ENCODE measurements at places on chromosomes 12 and 14.

DNA sequence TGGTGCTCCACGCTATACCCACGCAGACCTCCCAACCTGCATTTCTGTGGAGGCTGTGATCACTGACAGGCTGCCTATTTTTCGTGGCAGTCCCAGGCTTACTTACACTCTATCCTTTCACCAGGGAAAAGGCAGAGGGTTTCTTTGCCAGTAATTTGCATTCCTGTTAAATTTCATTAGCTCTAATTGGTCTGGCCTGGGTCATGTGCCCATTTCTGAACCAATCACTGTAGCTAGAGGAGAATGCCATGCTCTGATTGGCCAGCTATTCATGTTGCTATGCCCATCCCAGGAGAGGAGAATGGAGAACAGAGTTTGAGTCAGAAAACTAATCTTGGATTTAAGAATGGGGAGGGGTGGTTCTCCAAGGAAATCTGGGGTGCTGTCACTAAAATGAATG lies 43.2 kb upstream of the TUNAR start:
- no peak for DNase-seq

DNA sequence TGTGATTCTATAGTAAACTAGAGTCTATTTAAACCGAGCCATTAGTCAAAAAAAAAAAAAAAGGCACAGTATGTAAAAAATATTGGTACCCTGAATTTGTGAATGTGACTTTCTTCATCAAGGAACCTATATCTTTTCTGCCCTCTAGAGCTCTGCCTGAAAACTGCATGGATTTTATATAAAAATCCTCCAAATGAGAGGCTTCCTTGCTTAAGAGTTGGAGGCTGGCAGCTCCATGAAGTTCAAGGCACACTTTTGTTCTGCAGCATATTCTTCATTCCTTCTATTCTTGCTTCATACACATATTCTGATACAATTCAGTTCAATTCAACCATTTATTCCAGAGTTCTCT lies 23.1 kb upstream of the NKX2-8 start:
- peak; percentile 23 for DNase-seq

- DNase-seq: no peak
Measured at GRCh38 chr14:54562334-54562733, 4.6 kb upstream of the SAMD4A start.

DNA sequence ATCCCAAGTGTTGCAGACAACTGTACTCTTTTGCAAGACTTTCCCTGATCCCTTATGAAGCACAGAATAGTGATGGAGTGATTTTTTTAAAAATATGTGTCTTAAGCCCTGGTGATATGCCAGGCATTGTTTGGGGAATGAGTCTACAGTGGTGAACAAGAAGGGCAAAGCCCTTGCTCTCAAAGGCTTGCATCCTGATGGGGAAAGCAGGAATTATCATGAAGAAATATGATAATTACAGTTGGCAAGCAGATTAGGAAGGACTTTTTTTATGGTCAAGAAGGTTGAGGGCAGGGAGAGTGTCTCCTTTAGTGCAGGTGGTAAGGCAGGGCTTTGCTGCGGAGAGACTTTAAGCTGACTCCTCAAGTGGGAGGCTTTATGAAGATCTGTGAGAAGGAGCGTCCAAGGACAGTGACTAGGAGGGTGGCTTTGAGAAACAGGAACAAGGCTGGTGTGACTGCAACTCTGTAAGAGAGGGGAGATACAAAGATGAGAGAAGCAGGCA lies 100.2 kb downstream of the SYNE2 start:
- DNase-seq: no peak

DNA sequence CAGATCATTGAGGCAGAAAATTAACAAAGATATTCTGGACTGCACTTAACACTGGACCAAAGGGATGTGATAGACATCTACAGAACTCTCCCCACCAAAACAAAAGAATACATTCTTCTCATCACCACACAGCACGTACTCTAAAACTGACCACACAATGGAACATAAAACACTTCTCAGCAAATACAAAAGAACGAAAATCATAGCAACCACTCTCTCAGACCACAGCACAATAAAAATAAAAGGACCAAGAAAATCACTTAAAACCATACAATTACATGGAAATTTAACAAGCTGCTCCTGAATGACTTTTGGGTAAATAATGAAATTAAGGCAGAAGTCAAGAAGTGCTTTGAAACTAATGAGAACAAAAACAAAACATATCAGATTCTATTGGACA lies 254.0 kb upstream of the STXBP6 start:
- DNase-seq: no peak

DNA sequence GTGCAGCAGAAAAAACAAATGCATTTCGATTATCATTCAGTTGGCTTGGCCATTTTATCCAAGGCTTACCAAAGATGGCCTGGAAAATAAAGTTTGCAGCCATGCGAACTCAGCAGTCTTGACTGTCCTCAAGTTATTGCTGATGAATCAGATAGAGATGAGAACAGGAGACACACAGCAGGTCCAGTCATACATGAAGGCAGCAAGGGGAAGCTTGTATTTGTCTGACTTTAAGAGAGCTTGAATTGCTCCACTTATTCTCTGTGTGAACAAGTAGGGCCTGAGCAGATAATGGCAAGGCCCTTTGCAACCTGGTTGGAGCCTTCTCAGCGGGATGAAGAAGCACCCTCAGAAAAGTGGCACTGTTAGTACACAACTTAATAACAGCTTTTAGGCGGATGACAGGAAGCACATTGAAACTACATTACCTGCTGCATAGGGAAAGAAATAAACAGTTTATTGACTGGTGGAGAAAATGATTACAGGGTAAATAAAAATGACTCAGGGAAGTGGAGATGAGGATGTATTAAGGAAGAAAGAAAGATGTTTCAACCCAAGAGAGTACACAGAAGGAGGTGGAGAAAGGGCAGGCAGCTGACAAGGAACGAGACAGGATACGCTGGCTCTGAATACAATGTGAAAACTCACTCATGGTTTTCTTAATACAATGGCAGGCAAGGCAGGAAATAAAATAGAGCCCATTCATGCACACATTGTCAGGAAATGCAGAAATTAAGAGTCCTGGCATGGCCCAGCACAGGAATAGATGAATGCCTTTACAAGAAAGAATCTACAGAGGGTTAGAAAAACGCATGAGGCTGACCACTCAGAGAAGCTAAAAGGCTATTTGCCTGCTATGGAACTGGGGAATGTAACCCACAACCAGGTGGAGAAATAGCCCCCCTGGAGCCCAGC lies 128.4 kb downstream of the GALC start:
- no peak for DNase-seq

- peak; percentile 3 for DNase-seq
Measured at GRCh38 chr12:102642199-102642598, 161.8 kb upstream of the IGF1 start.

- DNase-seq: no peak
Measured at GRCh38 chr14:95300697-95301526, 18.8 kb downstream of the CLMN start.

DNA sequence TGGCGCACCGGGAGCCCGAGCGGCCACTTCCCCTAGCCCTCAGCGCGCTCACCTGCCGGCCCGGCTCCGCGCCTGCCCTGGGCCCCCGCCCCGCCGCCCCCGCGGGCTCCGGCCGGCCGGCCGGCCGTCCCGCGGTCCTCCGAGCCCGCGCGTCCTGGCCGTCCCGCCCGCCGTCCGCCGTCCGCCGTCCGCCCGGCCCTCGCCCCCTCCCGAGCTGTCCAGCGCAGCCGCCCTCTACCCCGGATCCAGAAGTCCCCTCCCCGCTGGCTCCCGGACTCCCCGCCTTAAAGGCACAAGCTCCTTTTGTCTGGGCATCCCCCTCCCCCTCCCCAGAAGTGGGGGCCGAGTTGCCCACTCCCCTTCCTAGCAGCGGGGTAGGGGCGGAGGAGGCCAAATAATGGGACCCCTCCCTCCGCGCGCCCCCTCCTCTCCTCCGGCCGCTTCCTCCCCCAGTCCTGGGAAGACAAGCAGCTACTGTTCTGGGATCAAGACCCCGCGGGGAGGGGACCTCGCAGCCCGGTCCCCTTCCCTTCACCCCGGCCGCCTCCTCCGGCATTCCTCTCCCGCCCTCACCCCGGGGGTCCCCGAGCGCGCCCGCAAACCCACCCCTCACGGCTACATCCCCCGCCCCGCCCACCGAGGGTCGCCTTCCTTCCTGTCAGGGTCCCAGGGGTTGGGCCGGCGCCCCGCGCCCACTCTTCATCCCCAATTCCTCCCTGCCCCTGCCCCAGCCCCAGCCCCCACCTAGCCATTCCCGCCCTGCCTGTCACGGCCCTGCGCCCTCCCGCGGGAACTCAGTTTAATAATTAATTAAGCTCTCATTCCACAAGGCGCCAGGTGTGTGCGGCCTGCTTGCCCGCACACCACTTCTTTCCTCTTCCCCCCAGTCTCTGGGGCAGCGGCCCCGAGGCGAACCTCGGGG lies at the start of gene ADCY6:
Gene ADCY6 (minus strand): TSS at position 236 of the 922 bp plus-strand sequence. CDS start 5,655 bp downstream, outside the sequence.
- DNase-seq: peak; percentile 70

DNA sequence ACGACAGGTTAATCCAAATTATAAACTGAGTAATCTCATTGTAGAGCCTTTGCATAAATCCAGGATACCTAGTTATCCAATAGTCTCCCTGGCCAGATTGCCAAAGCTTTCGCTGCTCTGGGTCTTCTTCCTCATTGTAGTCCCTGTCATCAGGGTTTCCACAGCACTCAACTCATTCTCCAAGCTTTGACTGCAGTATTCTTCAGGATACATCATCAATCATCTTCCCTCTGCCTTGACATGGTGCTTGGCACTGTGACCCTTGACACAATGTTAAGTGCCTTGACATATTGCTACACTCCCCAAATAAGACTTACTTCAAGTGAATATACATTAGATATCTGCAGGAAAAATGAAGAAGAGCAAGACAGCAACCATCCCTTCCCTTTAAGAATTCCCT lies 60.1 kb upstream of the RESF1 start:
- DNase-seq: no peak

DNA sequence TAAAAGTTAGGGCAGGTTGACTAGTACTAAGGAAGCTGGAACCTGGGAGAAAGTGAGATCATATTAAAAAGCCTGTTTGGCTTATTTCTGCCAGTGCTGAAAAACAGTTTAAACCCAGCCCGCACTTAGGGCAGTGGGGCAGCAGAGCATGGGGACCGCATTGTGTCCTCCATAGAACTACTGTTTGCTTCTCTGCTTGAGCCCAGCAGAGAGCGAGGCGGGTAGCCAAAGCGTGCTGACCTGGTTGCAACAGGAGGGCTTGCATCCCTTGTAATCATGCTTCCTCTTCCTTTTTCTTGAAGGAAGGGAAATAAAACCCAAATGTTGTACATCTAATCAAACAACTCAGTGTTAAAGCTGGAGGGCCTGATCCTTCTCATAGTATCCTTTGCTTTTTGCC lies 82.5 kb upstream of the HOXC13 start:
- no peak for DNase-seq

DNA sequence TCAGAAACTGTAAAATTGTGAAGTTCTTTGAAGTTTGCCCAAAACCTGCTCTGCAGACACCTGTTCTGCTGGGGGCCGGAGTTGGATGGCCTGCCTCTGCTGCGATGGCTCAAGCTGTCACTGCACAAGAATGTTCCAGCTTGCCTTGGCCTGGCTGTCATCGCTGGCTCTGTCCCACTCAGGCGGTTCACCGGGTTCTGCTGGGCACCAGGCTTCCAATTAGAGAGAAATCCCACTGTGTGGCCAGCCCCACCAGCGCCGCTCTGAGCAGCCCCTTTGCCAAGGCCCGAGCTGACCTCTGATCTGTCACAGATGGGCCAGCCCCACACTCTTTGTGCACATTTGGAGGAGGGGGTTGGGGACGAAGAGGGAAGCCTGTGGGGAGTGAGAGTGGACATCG lies 71.7 kb upstream of the GPATCH2L start:
- no peak for DNase-seq

DNA sequence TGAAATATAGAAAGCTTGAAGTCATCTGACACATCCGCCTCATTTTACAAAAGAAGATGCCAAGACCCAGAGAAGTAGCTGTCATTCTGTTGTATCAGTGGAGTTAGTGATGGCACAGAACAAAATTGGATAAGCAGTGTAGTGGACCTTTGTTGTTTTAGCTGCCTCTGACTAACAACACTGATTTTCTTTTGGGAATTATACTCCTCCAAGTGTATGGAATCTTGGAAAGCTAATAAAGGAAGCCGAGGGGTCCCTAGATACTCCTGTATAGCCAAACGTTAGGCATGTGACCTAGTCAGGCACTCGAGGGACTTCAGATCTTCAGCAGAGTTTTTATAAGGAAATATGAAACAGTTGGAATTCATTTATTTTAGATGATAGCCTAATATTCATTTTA lies 94.5 kb downstream of the OTOGL start:
- DNase-seq: no peak

DNA sequence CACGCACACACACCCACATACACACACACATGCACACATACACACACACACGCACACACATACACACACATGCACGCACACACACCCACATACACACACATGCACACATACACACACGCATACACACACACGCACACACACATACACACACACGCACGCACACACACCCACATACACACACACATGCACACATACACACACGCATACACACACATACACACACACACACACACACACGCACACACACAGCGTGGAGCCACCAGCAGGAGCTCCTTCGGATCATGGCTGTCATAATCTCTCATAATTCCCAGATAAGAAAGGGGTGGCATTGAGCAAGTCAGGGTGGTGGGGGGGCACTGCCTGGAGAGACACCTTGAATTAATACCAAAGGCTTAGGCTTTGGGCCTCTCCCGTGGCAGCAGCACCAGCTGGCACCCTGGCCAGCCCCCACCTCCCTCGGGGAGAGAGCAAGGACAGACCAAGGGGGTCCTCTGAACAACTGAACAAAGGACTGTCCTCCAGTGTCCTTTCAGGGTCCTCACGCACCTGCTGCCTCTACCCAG lies 21.9 kb downstream of the ANO2 start:
- no peak for DNase-seq

GRCh38 chr12:62588916-62589315 lies 122.3 kb downstream of the MON2 start:
- no peak for DNase-seq

GRCh38 chr12:78185109-78185508 lies 354.4 kb downstream of the NAV3 start:
- no peak for DNase-seq
